ENCODE measurements at places on chromosomes 7 and 10. TPM values are rescaled to one million over a fixed set of nuclear protein-coding genes. Genes with fewer than 3 reads are reported as not detected.

Gene POLR2J2
- 21.8 TPM for total RNA-seq

Gene AGMO
- total RNA-seq = not detected

GRCh38 chr10:97517778-97518300 lies 19.1 kb downstream of the UBTD1 start:
- H3K4me3 ChIP-seq = no peak overlapping the region
- H3K27ac ChIP-seq = no peak overlapping the region
- no peaks in the 10 kb centered on the region for H3K27me3 ChIP-seq
- H3K36me3 ChIP-seq = no peaks in the 10 kb centered on the region
- DNase-seq = no peak

Gene CHCHD2
- total RNA-seq = 147 TPM

GRCh38 chr10:106053061-106053460 lies 1111.4 kb downstream of the SORCS1 start:
- no peak overlapping the region for H3K27ac ChIP-seq
- H3K36me3 ChIP-seq = no peaks in the 10 kb centered on the region
- H3K27me3 ChIP-seq = no peaks in the 10 kb centered on the region
- no peak for DNase-seq

GRCh38 chr7:158774952-158775351 lies 54.4 kb downstream of the ESYT2 start:
- H3K4me3 ChIP-seq = no peak overlapping the region
- no peak for DNase-seq
- no peaks in the 10 kb centered on the region for H3K27me3 ChIP-seq
- H3K36me3 ChIP-seq = peaks cover 22% of the 10 kb centered on the region
- H3K4me1 ChIP-seq = peaks cover 31% of the 10 kb centered on the region

Gene IDI2
- total RNA-seq = not detected

GRCh38 chr7:46448478-46448877 lies 527.4 kb upstream of the IGFBP3 start:
- no peak overlapping the region for H3K27ac ChIP-seq
- no peak overlapping the region for H3K4me3 ChIP-seq
- H3K4me1 ChIP-seq = no peaks in the 10 kb centered on the region
- H3K27me3 ChIP-seq = no peaks in the 10 kb centered on the region

Gene EN2
- total RNA-seq = not detected

Gene SPDYE11
- not detected for total RNA-seq

GRCh38 chr7:13282377-13282980 lies 595.0 kb downstream of the ARL4A start:
- DNase-seq = no peak
- no peaks in the 10 kb centered on the region for H3K4me1 ChIP-seq
- no peak overlapping the region for H3K27ac ChIP-seq
- no peaks in the 10 kb centered on the region for H3K36me3 ChIP-seq
- no peaks in the 10 kb centered on the region for H3K27me3 ChIP-seq

Gene SFRP4
- not detected for total RNA-seq

Gene CADPS2
- total RNA-seq = not detected

DNA sequence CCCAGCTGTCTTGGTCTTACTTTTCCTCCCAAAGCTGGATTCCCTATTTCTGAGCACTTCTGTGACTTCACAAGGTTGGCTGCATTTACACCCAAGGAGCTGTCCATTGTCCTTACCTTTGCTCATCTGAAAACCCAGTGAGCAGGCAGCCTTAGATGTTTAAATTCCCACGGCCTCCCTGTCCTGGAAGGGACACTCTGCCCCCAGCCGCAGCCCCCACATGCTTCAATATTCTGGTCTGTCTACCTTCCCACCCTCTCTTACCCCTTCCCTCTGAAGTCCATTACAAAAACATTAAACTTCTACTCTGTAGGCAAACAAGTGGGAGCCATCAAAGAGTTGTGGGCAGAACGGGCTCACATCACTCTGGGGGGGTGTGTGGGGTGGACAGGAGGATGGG lies 73.8 kb upstream of the EFCAB10 start:
- H3K4me3 ChIP-seq = no peak overlapping the region
- DNase-seq = no peak
- peaks cover 45% of the 10 kb centered on the region for H3K36me3 ChIP-seq
- H3K27ac ChIP-seq = no peak overlapping the region

GRCh38 chr7:50648570-50649169 lies 83.5 kb upstream of the DDC start:
- H3K4me1 ChIP-seq = no peaks in the 10 kb centered on the region
- H3K36me3 ChIP-seq = no peaks in the 10 kb centered on the region
- H3K4me3 ChIP-seq = no peak overlapping the region
- no peaks in the 10 kb centered on the region for H3K27me3 ChIP-seq

GRCh38 chr7:681551-682307 lies 44.8 kb upstream of the DNAAF5 start:
- no peak for DNase-seq
- no peak overlapping the region for H3K27ac ChIP-seq
- no peaks in the 10 kb centered on the region for H3K36me3 ChIP-seq

DNA sequence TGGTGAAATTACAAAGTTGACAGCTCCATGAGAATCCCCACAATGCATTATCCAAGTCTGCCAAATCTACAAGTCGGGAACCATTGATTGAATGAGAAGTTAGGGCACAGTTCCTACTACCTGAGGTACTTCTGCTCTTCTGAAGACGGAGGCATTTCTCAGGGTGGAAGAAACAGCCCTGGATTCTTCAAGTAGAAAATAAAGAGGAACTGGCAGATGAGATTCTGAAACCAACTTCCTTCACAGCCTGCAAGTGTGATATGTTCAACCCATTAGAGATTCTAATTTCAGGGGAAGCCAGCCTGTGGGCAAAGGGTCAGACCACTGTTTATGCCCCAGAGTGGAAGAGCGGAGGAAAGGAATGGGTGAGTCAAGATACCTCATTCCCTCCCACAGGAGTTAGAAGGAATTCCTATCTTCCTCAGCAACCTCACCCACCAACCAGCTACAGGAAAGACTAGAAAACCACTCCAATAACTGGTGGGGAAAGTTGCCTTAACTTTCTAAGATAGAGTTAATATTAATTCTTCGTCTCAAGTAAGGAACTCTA lies 50.5 kb upstream of the BMPER start:
- no peak overlapping the region for H3K27ac ChIP-seq
- DNase-seq = no peak
- no peak overlapping the region for H3K4me3 ChIP-seq
- no peaks in the 10 kb centered on the region for H3K27me3 ChIP-seq
- no peaks in the 10 kb centered on the region for H3K4me1 ChIP-seq

DNA sequence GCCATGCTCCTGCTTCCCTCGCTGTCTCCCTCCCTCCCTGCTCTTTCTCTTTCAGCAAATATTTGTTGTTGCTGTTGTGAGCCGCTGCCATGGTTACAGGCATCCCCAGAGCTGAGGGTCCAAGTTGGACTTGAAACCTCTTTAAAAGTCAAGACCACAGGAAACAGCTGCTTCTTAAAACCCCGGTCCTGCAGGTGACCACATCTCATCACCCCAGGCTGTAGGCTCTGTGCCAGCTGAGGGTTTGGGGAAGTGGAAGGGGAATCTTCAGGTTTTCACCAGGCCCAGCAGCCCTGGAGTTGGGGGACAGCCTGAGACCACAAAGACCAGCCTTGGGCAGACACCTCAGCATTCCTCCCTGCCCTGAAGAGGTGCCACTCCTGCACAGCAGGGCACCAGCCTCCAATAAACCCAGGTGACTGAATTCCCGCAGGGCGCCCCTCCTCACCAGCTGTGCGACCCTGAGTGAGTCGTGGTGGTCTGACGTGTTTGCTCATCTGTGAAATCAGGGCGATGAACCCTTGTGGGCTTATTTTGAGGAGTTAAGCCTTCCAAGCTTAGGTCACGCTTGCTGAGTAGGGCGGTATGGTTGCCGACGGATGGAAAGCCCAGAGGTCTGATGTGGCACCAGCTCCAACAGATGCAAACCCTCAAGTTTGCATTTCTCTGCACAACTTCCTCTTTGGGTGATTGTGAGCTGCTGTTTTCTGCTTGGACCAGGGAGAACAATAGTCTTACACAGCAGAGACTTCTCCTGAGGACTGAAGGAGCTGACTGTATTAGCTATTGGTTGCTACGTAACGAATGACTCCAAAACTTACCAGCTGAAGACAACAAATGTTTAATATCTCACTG lies 24.8 kb downstream of the NPTX2 start:
- H3K4me1 ChIP-seq = no peaks in the 10 kb centered on the region
- DNase-seq = no peak
- H3K4me3 ChIP-seq = no peak overlapping the region

Gene MOGAT3
- total RNA-seq = not detected

Gene CALHM3
- total RNA-seq = not detected

Gene TACC2
- not detected for total RNA-seq

- H3K36me3 ChIP-seq = no peaks in the 10 kb centered on the region
- no peaks in the 10 kb centered on the region for H3K4me1 ChIP-seq
- no peaks in the 10 kb centered on the region for H3K27me3 ChIP-seq
- no peak for DNase-seq
Observed at GRCh38 chr10:30185341-30185740, 126.0 kb upstream of the JCAD start.

Gene RBAK
- 19.4 TPM for total RNA-seq

Gene ADCY1
- total RNA-seq = not detected

Gene SPDYE16
- total RNA-seq = 0.73 TPM

Gene HOXA1
- total RNA-seq = 0.75 TPM

DNA sequence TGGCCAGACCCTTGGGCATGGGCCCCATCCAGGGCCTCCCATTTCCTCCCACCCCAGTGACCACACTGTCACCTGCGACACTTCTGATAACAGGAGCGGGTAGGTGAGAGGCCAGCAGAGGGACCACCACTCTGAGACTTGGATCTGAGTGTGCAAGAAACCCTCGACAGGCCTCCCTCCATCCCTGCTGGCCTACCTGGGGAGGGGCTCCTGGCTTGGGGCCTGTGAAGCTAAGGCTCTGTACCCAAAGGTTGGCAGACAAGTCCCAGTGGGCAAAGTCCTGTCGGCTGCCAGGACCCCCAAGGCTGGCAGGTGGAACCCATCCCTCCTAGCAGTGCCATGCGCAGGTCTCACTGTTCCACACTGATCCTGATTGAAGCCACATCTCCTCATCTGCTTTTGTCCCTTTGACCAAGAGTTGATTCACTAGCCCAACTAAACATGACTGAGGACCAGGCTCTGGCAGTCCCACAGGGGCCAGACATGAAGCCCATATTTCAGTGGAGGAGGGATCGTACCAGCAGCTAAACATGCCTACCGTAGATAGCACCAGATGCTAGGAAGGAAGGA lies 1.2 kb upstream of the PGAM2 start:
- peaks cover 20% of the 10 kb centered on the region for H3K4me1 ChIP-seq
- H3K27me3 ChIP-seq = no peaks in the 10 kb centered on the region
- no peak for DNase-seq
- no peak overlapping the region for H3K27ac ChIP-seq
- H3K4me3 ChIP-seq = no peak overlapping the region

DNA sequence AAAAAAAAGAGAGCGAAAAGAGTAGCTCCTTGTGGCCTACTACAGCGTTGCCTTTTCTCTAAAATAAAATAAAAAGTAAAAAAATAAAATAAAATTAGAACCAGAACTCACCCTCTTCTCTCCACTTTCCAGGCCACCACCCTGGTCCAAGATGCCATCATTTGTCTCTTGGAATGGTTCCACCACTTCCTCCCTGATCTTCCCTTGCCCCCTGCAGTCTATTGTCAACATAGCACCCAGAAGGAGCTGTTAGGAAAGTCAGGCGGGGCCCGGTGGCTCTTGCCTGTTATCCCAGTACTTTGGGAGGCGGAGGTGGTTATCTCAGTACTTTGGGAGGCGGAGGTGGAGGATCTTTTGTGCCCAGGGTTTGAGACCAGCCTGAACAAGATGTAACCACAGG lies 7.6 kb upstream of the GRID2IP start:
- peaks cover 7% of the 10 kb centered on the region for H3K4me1 ChIP-seq
- no peak overlapping the region for H3K27ac ChIP-seq
- no peaks in the 10 kb centered on the region for H3K27me3 ChIP-seq
- no peak for DNase-seq
- H3K36me3 ChIP-seq = no peaks in the 10 kb centered on the region

- no peak overlapping the region for H3K27ac ChIP-seq
- DNase-seq = no peak
- H3K4me1 ChIP-seq = peaks cover 64% of the 10 kb centered on the region
- no peaks in the 10 kb centered on the region for H3K27me3 ChIP-seq
- H3K4me3 ChIP-seq = no peak overlapping the region
Observed at GRCh38 chr10:69321865-69322264, 43.6 kb downstream of the HK1 start.

Gene HOXA4
- total RNA-seq = not detected

GRCh38 chr7:139823959-139824521 lies 5.0 kb upstream of the TBXAS1 start:
- no peaks in the 10 kb centered on the region for H3K36me3 ChIP-seq
- H3K27me3 ChIP-seq = no peaks in the 10 kb centered on the region
- H3K4me1 ChIP-seq = peaks cover 9% of the 10 kb centered on the region
- H3K27ac ChIP-seq = no peak overlapping the region
- no peak for DNase-seq
- no peak overlapping the region for H3K4me3 ChIP-seq

DNA sequence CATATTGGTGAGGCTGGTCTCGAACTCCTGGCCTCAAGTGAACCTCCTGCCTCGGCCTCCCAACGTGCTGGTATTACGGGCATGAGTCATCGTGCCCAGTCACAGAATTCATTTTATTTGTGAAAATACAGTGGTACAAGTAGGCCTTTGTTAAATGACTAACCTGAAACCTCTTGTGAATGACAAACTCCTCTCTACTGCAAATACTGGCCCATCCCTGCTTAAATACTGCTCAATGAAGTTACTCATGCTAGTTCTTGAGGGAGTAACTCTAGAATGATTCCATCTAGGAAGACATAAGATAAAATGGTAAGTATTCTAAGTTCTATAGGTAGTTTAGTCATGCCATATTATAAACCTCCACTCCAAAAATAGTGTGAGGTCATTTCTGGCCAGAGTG lies 80.7 kb downstream of the UBE2H start:
- no peaks in the 10 kb centered on the region for H3K27me3 ChIP-seq
- H3K36me3 ChIP-seq = peaks cover 1% of the 10 kb centered on the region
- no peak for DNase-seq
- no peak overlapping the region for H3K4me3 ChIP-seq
- peaks cover 2% of the 10 kb centered on the region for H3K4me1 ChIP-seq

Gene DNAAF5
- 19.4 TPM for total RNA-seq

GRCh38 chr10:50981385-50981784 lies 92.9 kb upstream of the PRKG1 start:
- no peak for DNase-seq
- H3K36me3 ChIP-seq = no peaks in the 10 kb centered on the region
- no peaks in the 10 kb centered on the region for H3K27me3 ChIP-seq
- H3K4me3 ChIP-seq = no peak overlapping the region

- DNase-seq = no peak
- H3K4me1 ChIP-seq = no peaks in the 10 kb centered on the region
- H3K4me3 ChIP-seq = no peak overlapping the region
- H3K27me3 ChIP-seq = no peaks in the 10 kb centered on the region
Observed at GRCh38 chr7:77282897-77283296, 83.3 kb upstream of the FGL2 start.

Gene OR2A42
- total RNA-seq = not detected

Gene HNRNPH3
- total RNA-seq = 170 TPM

Gene AQP1
- not detected for total RNA-seq

- H3K27ac ChIP-seq = no peak overlapping the region
- no peaks in the 10 kb centered on the region for H3K4me1 ChIP-seq
- H3K27me3 ChIP-seq = no peaks in the 10 kb centered on the region
- no peak overlapping the region for H3K4me3 ChIP-seq
- no peak for DNase-seq
Observed at GRCh38 chr10:30537586-30537985, 92.0 kb downstream of the LYZL2 start.

- H3K4me3 ChIP-seq = no peak overlapping the region
- no peaks in the 10 kb centered on the region for H3K36me3 ChIP-seq
- H3K27me3 ChIP-seq = no peaks in the 10 kb centered on the region
- no peak overlapping the region for H3K27ac ChIP-seq
- H3K4me1 ChIP-seq = peaks cover 6% of the 10 kb centered on the region
Observed at GRCh38 chr10:33303988-33304387, 30.5 kb downstream of the NRP1 start.

Gene DENND2A
- total RNA-seq = not detected

Data from CD4-positive, alpha-beta memory T cell (primary cell).